ENCODE measurements at places on chromosomes 3 and 15.
A peak's percentile ranks its signal among the peaks of the same experiment; 100 is the strongest.

DNA sequence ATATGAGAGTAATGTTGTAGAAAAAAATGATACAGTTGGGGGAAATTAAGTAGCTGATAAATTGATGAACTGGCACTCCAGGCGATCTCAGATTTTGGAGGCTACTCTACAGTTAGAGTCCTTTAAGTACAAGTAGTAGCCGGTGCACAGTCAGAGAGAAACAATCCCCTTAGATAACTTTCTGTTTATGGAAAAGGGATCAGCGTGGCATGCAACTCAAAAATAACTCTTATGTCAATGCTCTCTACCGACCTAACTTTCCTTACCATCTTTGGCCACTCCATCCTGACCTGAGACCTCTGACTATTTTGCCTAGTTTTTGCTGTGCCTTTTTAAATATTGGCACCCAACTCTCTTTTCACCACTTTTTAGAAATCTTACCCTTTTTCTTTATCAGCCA, 299.6 kb downstream of the UNC13C start:
- DNase-seq = no peak

DNA sequence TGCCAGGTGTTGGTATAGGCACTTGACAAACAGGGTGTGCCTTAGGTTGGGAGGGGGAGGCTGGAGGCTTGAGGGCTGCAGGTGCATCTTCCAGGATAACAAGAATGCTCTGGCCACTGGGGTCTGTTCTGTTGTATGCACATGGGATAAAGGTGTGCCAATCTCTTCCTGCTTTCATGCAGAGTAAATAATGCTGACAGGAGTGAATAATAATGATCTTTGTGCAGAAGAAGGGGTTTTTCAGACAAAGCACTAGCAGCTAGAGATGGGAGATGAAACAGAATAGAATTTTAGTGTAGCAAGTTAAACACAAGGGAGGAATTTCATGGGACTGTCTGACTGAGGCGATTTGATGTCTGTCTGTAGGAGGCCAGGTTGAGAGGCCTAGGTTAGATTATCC, 1.9 kb upstream of the ROPN1 start:
- DNase-seq = no peak

- DNase-seq = no peak
These were observed 6.2 kb upstream of the ZNF774 start for GRCh38 chr15:90345857-90346256.

- peak; percentile 50 for DNase-seq
These were observed 61.3 kb downstream of the VGLL4 start for GRCh38 chr3:11582191-11582968.

DNA sequence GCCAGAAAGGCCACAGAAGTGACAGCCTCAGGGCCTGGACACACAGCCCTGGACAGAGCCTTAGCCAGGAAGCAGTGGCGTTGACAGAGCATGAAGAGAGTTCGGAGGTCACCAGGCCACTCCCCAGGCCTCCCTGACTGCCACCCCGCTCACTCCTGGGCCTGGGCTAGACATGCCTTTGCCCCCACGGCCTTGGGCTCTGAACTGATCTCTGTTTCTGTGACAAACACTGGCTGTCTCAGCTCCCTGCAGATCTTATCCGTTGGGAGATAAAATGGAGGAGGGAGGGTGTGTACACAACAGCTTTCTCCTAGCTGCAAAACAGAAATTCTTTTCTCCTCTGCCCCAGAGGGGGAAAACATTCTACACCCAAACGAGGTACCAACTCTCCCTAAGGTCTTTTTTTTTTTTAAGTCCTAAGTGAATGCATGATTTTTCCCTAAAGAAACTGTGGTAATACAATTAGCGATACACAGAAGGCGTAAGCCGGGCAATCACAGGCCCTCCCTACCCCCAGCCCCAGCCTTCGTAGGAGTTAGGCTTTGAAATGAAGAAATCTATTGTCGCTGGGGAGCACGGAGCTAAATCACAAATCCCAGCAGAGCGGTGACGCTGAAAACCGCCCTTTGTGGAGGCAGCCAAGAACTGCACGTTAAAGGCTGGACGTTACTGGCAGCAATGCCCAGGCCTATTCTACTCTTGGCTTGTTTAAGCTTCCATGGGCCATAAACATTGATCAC, 45.0 kb downstream of the SRGAP3 start:
- peak; percentile 85 for DNase-seq

DNA sequence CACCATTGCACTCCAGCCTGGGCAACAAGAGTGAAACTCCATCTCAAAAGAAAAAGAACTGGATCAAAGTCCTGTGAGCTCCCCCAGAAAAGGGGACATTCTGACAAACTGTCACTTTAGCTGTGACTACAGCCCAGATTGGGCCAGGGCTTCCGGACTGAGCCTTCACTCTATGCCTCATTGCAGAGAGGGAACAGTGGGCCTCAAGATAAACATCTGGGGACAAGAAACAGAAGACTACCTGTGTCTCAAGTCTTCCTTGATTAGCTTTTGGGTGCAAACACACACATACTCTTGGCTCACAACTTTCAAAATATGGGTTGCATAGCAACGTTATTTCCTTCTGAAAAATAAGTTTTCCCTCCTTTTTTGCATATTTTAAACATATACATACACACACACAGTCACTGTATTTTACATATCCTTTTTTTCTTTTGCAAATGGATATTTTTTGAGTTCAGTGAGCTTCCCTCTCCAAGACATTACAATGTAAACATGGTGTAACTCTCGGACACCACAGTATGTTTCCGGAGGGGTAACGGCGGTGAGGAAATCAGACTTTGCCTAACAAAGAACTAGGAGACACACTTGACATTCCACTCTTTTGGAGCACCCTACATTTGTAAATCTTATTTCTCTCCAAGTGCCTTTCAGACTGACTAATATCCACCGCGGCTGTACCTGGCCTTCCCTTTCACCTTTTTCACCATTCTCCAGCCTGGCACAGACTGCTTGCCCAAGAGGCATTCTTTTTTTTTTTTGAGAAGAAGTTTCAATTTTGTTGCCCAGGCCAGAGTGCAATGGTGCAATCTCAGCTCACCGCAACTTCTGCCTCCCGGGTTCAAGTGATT, 3.5 kb downstream of the TKT start:
- DNase-seq = no peak

- DNase-seq = no peak
These were observed 253.8 kb upstream of the GBE1 start for GRCh38 chr3:82015241-82015640.

DNA sequence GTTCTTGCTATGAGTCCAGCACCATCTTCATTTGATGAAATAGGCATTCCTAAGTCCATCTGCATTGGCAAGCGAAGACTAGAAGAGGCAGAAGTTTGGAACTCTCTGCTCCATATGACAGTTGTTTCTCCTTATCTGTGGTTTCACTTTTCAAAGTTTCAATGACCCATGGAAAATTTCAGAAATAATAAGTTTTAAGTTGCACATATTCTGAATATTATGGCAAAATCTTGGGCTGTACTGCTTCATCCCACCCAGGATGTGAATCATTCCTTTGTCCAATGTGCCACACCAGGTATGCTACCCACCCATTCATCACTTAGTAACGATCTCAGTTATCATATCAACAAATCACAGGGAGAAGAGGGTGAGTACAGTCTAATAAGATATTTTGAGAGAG, 647.9 kb downstream of the GRM7 start:
- DNase-seq = no peak

- no peak for DNase-seq
These were observed 252.4 kb upstream of the C2CD4B start for GRCh38 chr15:62417439-62417838.

DNA sequence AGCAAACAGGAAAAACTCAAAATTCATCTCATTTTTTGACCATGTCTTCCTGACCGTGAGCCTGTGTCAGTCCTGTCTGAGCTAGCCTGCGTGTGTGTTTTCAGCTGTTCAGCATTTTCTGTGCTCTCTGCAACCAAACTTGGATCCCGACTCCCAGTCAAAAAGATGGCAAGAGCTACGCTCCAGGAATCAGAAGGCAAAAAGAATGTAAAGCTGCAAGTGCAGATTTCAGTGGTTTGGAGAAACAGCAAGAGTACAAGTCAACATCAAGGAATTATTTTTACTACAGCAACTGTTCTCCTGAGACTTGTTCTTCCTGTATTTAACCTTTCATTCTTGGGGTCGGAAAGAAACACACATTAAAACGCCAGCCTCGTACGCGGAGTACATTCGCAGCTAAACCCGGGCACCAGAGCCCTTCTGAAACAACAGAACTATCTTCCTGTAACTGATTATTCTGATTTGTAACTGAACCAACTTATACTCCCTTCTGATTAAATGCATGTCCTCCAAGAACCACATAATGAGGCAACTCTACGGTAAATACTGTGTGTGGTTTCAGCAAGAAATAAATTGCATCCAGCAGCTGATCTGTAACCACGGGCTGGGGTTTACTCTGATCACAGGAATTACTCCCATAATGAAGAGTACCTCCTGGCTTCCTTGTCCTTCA, 107.4 kb downstream of the LRIG1 start:
- no peak for DNase-seq

GRCh38 chr3:128168836-128169235, 15.6 kb downstream of the EEFSEC start:
- DNase-seq = no peak

- no peak for DNase-seq
These were observed 68.8 kb downstream of the FOXB1 start for GRCh38 chr15:60072826-60073465.

GRCh38 chr15:42826251-42826890, 89.4 kb upstream of the CDAN1 start:
- no peak for DNase-seq

GRCh38 chr3:49722896-49723295, 855 bp downstream of the GMPPB start:
- DNase-seq = no peak

DNA sequence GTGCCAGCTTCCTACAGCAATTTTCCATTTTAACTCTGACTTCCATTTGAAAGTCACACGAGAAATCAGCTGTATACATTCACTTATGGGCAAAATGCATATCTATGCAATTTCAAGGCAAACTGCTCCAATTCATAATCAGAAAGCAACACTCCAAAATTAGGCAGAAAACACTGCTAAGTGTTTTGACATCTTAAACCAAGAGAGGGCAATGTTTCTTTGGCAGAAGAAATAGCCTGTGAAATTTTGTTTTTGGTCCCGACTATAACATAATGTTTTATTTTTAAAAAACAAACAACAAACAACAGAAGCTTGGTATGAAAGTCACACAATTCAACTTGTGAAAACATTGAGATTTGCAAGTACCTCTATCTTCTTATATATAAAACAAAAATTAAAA, 42.6 kb downstream of the GOLIM4 start:
- no peak for DNase-seq

- DNase-seq = no peak
These were observed 32.3 kb downstream of the PARP16 start for GRCh38 chr15:65254356-65254755.

DNA sequence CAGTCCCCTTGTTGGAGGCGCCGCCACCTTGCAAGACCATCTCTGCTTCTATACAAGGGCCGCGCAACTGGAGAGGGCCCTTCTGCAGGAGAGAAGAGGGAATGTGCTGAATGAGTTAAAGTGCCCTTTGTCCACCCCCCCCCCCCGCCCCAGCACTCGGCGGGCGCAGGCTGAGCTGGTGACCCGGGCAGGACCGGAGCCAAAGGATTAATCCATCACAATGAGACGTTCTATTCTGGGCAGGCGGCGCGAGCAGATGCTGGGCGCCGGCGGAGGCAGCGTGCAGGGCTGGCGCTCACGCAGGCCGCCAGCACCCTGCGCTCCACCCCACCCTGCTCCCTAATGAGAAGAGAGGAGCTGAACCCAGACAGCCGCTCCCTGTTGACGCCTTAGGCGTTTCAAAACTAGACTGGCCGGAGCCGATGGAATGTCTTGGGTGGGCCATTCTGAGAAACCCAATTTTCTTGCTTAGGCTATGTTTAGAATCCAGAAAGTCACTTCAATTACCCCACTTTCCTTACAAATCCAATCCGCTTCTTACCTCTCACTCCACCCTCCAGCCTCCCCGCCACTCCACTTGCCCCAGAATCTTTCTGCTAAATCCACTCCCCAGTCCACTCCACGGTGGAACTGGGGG, 32.9 kb downstream of the GJD2 start:
- DNase-seq = peak; percentile 79

DNA sequence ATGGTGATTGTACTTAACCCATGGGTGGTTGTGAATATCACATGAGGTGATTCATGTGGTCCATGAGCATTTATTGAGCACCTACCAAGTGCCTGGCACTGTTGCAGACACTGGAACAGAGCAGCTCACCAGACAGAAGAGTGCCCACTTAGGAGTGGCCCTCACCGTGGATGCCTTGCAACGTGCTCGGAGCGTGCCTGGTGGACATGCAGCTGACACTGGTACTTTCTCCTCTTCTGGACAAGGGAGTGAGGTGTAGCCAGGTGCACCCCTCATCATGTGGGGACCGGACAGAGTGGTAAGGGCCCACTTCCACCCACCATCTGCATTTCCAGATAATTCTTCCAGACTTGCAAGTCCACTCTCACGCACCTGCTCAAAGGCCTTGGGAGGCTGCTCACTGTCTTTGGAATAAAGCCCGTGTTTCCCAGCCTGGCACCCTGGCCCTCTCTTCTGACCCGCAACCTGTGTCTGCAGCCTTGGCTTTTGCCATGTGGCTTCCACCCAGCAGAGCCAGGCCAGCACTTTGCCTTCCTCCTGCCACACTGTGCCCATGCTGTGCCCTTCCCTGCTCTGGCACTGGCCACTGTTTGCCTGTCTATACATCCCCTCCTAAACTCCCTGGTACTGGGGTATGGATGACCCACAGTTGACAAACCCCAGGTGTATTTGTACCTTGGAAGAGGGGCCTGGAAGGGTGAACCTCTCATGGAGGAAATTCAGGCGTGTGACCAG, 90.9 kb upstream of the SEC13 start:
- no peak for DNase-seq

GRCh38 chr3:126886217-126886616, 96.7 kb upstream of the PLXNA1 start:
- peak; percentile 35 for DNase-seq

- DNase-seq = no peak
These were observed 276.7 kb downstream of the ROBO1 start for GRCh38 chr3:79491029-79491641.

GRCh38 chr3:116111765-116112164, 333.5 kb downstream of the LSAMP start:
- DNase-seq = peak; percentile 48

DNA sequence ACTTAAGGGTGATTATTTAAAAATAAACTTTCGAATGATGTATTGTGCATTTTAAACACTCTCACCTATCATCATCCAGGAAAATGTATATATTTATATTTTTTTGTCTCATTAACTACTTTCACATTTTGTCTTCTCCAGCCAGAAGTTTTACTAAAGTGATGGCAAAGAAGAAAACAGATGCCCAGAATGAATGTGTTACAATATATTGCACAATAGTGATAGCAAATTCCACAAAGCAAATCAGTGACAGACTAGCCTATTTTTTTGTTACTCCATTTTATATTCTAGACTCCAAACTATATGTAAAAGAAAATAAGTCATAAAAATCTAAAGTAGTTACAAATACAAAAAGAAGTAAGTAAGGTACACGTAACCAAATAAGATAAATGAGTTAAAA, 414.7 kb downstream of the EPHA3 start:
- no peak for DNase-seq
